ENCODE measurements at places on chromosomes 1 and 21.

- DNase-seq: no peak
Observed at GRCh38 chr1:78526496-78526895, 35.7 kb downstream of the PTGFR start.

GRCh38 chr1:82947278-82947677 is 1051.7 kb downstream of the TTLL7 start:
- no peak for DNase-seq

DNA sequence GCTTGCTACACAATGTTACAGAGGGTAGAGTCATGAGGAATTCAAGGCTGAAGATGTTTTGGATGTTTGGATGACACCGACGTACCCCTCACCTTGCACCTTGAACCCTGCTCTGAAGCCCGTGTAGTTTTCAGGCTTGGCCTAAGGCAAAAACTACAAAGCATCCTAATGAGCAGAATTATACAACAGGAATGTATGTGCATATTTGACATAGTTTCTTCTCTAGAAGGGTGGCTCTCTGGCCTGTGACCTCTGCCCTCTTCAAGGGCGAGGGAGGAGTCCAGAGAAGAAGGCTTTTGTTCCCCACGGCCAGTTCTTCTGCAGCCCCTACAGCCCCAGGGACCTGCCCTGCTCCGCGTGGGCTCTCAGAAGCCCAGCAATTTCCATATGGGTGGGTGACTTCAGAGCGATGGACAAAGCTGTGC is 43.3 kb downstream of the L1TD1 start:
- no peak for DNase-seq

- no peak for DNase-seq
Observed at GRCh38 chr21:46159390-46159789, 4.0 kb upstream of the FTCD start.

GRCh38 chr1:195373856-195374255 is 1234.4 kb downstream of the KCNT2 start:
- no peak for DNase-seq

GRCh38 chr21:38848187-38848609 is 42.5 kb downstream of the ETS2 start:
- no peak for DNase-seq

- DNase-seq: no peak
Observed at GRCh38 chr1:94753171-94753972, 66.8 kb upstream of the SLC44A3 start.

DNA sequence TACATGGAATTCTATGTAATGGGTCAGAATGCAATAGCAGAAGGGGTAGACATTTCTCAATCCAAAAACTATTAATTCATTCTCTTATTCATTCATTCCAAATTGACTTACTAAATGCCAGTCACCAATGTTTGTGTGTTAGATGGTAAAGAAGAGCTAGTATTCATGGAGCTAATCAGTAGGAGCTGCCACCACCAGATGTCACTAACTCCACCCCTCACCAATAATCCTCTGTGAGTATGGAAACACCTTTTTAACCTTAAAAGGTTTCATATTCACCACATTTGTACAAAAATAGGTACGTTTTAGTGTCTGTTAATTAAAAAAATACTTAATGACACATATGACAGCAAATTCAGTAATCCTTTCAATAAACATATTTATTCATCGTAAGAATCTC is 131.8 kb upstream of the PKN2 start:
- no peak for DNase-seq

DNA sequence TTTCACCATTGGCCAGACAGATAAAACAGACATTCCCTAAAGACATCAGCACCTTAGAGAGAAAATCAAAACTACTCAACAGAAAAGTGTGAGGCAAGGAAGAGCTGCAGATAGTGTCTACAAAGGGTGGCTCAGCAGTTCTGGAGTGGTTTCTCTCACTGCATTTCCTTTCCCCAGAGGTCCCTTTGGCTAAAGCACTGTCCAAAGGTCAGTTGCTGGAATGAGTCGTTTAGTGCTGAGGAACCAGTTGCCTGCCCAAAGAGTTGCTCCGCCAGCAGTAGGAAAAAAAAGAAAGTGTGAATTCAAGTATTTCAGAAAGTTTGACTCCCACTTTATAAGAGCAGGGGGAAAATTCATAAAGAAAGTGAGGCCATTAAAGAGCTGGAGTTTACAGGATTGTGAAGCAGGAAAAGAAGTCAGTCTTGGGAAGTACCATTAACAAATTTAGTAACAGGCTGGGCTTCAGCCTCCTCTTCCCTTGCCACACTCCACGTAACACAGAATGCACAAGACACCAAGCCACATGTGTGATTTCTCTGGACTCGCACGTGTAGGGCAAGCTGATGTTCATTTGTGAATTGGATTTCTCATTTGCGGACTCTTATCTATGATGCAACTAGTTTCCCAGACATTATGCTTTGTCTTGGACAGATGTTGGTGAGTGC is 122.2 kb downstream of the RUNX1 start:
- no peak for DNase-seq

- no peak for DNase-seq
Observed at GRCh38 chr1:183272390-183272848, 86.4 kb downstream of the LAMC2 start.

- no peak for DNase-seq
Observed at GRCh38 chr1:76802094-76802493, 65.2 kb upstream of the ST6GALNAC5 start.

- no peak for DNase-seq
Observed at GRCh38 chr1:160951443-160952128, 3.0 kb downstream of the ITLN2 start.

DNA sequence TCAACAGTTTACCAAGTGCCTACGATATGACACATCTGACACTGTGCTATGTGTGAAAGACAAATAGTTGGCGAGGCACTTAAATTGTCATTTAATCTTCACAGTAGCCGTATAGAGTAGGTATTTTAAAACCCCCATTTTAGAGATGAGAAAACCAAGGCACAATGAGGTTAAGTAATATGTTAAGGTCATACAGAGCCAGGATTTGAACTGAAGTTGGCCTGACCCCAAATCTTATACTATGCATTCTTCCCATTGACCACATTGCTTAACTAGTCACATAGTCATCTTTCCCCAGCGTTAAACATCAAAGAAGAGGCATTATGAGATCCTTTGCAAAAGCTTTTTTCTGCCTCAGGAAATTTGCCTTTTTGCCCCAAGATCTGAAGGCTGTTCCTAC is 3.9 kb downstream of the INKA2 start:
- DNase-seq: no peak

- no peak for DNase-seq
Observed at GRCh38 chr1:222263791-222264190, 284.1 kb downstream of the HHIPL2 start.

GRCh38 chr1:245397771-245398170 is 243.0 kb downstream of the KIF26B start:
- no peak for DNase-seq

- DNase-seq: no peak
Observed at GRCh38 chr1:81121306-81121705, 679.4 kb upstream of the ADGRL2 start.

GRCh38 chr21:44582055-44582454 is 1.7 kb upstream of the KRTAP10-5 start:
- no peak for DNase-seq

DNA sequence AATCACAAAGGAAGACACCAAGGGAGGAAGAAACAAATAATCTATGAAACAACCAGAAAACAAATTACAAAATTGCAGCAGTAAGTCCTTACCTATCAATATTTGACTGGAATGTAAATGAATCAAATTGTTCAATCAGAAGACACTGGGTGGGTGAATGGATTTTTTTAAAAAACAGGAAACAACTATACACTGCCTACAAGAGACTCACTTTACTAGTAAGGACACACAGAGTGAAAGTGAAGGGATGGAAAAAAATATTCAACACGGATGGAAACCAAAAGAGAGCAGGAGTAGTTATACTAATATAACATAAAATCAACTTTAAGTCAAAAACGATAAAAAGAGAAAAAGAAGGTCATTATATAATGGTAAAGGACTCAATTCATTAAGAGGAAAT is 6.4 kb upstream of the PRSS38 start:
- no peak for DNase-seq

- DNase-seq: no peak
Observed at GRCh38 chr1:218516526-218516925, 171.4 kb downstream of the TGFB2 start.

DNA sequence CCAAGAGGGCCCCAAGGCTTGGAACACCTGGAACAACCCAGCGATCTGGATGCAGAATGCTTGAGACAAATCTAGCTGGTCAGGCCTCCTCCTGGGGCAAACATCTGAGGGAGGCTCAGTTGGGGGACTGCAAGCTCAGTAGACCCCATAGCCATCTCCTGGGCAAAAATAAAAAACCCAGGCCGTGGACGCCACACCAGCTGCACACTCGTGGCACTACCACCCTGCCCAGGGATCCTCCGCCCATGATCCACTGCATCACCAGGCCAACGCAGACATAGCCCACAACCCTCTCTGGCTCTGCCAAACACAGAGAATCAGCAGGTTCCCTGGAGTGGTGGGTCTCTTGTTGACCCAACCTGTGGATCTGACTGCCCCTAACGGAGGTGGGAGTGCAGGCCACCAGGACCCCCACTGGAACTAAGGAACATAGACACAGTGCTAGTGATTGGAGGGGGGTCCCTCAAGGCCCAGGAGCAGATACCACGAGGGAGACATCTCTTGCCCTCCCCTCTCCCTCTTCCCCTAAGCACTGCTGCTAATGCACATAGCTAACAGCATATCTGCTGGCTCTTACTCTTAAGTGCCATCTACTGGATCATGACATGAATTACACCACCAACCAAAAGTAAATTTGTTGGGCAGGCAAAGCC is 147.2 kb downstream of the CHD1L start:
- DNase-seq: peak; percentile 38

DNA sequence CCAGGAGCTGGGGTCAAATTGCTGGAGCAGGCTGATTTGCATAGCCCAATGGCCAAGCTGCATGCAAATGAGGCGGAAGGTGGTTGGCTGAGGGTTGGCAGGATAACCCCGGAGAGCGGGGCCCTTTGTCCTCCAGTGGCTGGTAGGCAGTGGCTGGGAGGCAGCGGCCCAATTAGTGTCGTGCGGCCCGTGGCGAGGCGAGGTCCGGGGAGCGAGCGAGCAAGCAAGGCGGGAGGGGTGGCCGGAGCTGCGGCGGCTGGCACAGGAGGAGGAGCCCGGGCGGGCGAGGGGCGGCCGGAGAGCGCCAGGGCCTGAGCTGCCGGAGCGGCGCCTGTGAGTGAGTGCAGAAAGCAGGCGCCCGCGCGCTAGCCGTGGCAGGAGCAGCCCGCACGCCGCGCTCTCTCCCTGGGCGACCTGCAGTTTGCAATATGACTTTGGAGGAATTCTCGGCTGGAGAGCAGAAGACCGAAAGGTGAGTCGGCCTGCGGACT is at the start of gene GADD45A:
TSS of gene GADD45A (plus strand) at position 135 of the 491 bp plus-strand sequence. CDS start at position 429, 294 bp downstream.
- DNase-seq: peak; percentile 90

GRCh38 chr1:54486907-54487306 is 61.1 kb upstream of the ACOT11 start:
- DNase-seq: no peak

- no peak for DNase-seq
Observed at GRCh38 chr1:159123587-159123986, 47.0 kb upstream of the AIM2 start.

GRCh38 chr1:179921981-179922872 is 32.4 kb upstream of the CEP350 start:
- no peak for DNase-seq
